ENCODE measurements at places on chromosomes 3 and 15.

DNA sequence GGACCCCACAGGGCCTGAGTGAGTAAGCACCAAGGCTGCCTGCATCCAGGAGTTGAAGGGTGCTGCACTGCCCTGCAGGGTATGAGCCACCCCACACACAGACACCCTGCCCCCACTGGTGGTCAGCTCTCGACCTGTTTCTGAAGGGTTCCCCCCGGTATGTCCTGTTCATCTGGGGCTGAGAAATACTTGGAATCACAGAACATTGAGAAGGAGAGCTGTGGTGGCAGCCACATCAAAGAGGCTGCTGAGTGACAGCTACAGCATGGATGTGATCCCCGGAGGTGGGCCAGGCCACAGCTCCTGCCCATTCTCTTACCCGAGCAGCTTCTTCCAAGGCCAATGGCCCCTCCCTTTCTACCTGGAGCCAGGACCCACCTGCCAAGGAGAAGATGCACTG, 66.4 kb upstream of the PLXNA1 start:
- no peak for DNase-seq

GRCh38 chr3:88142094-88142624, 7.6 kb upstream of the C3orf38 start:
- no peak for DNase-seq

DNA sequence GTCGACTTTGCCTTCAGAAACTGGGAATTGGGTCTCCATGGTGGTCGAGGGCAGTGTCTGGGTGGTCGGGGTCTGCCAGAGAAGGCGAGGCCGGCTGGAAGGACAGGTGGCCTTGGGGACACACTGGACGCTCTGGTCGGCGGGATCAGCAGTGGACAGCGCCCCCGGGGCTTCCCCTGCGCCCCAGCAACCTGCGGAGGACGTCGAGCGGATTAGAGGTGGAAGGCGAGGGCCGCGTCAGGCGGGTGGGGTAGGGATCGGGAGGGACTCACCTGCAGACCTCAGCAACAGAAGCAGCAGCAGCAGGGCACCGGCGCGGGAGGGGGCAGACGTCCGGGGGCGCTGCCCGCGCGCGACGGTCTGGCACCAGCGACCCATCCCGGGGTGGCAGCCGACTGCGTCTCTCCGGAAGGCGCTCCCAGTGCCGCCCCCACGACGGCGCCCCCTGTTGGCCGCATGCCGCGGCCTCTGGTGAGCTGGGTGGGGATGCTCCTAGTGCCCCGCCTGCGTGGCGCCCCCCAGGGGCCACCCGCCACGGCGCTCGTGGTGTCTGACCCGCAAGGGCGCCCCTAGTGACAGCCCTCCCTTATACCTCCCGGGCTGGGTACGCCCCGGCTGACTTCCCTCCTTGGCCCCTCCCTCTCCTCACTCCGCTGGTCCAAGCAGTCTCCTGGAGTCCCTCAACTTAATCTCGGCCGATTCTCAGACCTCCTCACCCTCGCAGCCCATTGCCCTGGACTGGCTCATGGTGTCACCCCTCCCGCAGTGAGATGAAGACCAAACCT, at the start of gene PRSS50:
Gene PRSS50 (minus strand): TSS at position 423 of the 785 bp plus-strand sequence. CDS start 45 bp downstream, at position 378.
- DNase-seq = no peak

GRCh38 chr3:183400352-183400751, 28.1 kb downstream of the MCF2L2 start:
- no peak for DNase-seq
